ENCODE measurements at places on chromosomes 2 and 18.
A peak's percentile ranks its signal among the peaks of the same experiment; 100 is the strongest.

GRCh38 chr2:55917117-55917516 is 6.5 kb downstream of the EFEMP1 start:
- DNase-seq: no peak

- DNase-seq: no peak
Observed at GRCh38 chr2:151067658-151068369, 193.8 kb downstream of the RBM43 start.

DNA sequence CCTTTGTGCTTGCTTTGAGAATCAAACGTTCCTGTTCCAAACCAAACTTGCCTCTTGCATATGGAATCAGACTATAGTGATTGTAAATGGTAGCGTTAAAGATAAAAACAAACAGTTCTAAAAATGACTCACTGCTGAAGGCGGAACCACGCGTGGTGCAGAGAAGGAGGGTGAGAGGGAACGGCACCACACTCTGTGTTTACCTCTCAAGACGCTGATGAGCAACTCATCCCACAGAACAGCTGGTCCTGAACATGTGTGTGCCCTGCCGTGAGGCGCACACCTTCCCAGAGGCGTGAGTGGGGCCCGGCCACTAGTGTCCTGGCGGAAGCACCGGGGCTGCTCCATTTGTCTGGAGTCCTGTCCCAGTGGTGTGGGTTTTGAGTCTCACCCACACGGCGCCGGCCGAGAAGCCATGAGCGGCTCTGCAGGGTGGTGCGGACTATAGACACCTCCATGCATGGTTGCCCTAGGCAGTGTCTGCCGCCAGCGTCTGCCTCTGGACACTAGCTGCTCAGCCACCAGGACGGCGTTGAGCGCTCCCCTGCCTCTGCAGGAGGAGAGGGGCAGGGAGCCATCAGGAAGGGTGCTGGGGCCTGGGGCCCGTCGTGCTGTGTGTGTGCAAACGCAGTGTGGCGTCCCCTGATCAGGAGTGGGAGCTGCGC is 52.1 kb downstream of the NFATC1 start:
- peak; percentile 44 for DNase-seq

GRCh38 chr2:109066501-109066900 is 62.5 kb upstream of the SH3RF3 start:
- no peak for DNase-seq

DNA sequence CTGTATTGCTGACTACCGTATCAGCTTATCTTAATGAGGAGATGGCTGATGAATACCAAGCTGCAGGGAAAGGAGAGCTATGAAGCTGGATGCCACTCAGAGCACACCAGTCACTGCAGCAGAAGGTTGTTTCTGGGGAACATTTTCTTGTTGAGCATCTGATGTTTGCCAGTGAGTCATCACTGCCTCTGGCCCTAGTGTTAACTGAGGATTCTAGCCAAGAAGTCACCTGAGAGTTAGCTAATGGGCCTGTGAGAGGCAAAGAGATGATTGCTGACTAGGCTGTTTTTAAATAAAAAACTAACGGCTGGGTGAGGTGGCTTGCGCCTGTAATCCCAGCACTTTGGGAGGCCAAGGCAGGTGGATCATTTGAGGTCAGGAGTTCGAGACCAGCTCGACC is 37.9 kb downstream of the CCDC150 start:
- peak; percentile 12 for DNase-seq

DNA sequence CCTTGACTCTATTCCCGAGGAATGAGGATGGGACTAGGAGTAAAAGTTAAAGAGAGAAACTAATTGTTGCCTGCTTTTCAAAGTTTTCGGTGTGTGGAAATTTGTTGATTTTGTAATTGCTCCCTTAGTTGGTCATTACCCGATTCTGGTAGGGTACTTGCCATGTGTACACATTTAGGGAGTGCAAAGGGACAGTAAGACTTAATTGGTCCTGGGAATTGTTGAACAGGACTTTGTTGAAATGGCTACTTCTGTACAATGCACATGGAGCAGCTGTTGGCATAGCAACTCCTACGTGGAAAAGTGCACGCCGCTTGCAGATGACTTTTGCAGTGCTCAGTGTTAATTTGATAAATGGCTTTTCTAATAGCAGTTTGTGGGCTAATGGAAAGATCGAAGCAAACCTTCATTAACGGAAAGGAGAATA is 22.9 kb downstream of the EPAS1 start:
- no peak for DNase-seq

- no peak for DNase-seq
Observed at GRCh38 chr2:224970311-224970710, 72.0 kb downstream of the DOCK10 start.

- DNase-seq: peak; percentile 10
Observed at GRCh38 chr18:13051159-13051558, 60.0 kb downstream of the CEP192 start.

GRCh38 chr2:64982932-64983331 is 6.3 kb upstream of the SLC1A4 start:
- DNase-seq: no peak

DNA sequence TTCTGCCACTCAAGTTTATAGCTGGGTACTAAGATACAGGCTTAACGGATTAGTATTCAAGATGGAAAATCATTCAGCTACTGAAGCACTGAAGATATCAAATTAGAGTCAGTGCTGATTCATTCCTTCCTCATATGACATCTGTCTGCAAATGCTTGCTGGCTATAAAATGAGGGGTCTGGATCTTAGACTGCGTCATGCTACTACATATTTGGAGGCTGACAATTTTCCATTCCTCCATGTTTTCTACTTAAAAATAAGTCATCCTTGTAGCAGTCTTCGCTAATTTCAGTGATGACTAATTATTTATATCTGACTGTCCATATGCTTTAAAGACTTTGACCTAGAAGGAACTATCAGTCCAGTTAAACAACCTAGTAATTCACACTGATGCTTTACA is 233.4 kb downstream of the RIT2 start:
- DNase-seq: peak; percentile 46

DNA sequence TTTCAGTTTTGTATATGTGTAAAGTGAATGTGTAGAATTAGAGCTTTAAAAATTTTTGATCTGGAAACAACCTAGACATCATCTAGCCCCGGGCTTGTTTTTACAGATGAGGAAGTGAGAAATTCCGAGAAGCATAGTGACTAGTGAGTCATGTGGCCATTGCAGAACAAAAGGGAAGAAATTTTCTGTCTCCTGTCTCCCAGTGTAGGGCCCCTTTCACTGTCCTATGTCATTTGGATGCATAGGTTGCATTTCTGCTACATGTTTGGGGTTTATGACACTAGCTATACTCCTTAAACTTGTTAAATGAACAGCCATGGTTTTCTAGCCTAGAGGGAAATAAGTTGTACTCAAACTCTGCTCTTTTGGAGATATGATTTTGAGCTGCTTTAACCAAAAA is 84.6 kb downstream of the PLCL1 start:
- peak; percentile 74 for DNase-seq

GRCh38 chr18:2338601-2339000 is 232.7 kb downstream of the METTL4 start:
- no peak for DNase-seq

DNA sequence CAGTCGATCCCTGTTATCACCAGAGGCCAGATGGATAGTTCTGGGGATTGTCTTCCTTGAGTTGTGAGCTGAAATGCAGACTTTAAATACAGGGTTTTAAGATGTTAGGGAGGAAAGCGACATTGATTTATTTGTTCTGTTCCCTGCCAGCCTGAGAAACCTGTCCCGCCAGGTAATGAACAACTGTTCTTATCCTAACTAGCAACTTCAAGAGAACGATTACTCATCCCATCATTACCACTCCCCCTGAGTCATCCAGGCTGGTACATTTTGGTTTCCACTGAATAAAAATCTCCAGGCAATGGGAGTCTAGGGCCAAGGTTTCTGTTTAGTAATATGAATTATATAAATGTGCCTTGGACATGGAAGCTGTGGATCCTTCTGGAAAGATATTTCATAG is 131.2 kb downstream of the LYPD6B start:
- DNase-seq: no peak

GRCh38 chr2:204364860-204365535 is 180.3 kb upstream of the PARD3B start:
- no peak for DNase-seq

DNA sequence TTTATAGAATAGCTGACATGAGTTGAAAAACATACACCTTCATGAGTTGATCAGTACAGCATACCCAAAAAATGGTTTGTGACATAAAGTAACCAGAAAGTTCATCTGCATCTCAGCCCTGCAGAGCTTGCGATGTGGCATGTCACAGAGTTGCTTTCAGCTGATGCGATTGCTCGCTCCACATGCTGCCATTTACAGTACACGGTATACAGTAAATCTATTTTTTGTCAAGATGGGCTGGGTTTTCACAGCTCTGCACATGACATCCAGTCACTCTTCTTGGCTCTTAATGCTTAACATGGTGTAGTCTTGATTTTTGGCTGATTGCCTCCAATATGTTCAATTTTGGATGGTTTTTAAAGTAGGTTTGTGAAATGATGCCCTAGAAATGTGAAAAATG is 811.9 kb downstream of the SATB2 start:
- no peak for DNase-seq

DNA sequence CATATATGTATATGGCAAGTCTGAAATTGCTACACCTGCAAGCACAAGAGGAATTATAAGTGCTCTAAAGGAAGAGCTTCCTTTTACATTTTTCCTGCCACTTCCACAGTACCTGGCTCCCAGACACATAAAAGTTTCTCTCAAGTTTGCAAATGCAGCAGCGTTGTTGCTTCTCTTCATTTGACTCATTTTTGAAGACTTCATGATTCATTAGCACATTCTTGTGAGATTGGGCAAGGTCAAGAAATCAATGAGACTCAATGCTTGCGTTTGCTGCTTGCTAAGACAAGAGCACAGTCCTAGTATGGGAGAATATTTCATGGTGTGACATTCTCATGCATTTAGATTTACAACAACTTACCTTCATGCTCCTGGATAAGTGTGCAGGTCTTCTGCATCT is 42.6 kb upstream of the PDCL3 start:
- DNase-seq: no peak

GRCh38 chr2:66875941-66876462 is 441.1 kb downstream of the MEIS1 start:
- no peak for DNase-seq

GRCh38 chr2:162768656-162769055 is 69.9 kb downstream of the KCNH7 start:
- no peak for DNase-seq

- DNase-seq: no peak
Observed at GRCh38 chr2:203925512-203926158, 10.9 kb upstream of the ICOS start.

DNA sequence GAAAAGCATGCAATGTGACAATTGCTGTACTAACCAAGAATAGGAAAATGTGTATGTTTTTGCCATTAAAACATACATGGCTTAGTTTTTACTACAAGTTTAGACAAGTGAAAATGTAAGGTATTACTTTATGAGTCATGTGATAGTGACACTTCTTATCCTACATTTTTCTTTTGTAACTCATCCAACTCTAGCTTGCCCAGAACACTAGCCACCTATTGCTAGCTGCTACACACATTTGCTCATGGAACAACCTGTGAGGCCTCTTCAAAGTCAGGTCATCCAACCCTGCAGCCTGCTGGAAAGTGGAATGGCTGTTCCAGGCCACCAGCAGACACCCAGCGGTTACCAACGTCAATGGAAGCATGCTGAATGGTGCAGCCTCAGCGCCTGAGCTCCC is 1043.9 kb downstream of the TMEM182 start:
- DNase-seq: peak; percentile 25

DNA sequence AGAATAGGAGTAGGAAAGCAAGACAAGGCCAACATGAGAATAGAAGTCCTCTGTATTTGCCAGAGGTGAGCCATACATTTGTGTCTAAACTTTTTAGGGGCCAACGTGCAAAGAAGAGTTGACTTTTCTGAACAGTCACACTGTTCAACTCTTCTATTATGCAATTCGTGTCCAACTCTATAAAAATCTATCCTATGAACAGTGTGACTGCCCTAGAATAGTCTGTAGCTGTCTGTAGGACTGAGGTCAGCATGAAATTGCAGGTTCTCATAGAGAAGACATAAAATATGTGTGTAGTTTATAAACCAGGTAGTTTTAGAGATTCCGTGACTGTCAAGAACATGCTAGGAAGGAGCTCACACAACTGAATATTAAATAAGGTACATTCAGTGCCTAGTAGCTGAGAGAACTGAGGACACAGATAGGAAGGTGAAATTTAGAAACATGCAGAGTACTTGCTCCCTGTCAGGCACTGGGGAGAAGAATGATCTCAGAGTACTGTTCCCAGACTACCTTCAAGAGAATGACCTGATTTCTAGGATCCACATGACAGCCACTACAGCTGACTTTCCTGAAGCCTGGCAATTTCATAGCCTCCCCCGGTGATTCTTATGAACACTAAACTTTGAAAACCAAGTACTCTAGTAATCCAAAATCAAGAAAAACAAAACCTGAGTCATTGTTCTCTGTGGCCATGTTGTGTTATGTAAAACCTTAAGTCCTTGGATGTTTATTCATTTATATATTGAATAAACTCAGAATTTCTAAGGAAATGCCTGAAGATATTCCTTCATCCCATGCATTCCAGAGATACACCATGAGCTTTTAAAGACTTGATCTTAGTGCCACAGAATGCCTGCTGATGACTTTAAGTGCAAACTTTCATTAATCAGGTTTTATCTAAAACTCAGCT is 201.5 kb upstream of the BOD1L2 start:
- no peak for DNase-seq

DNA sequence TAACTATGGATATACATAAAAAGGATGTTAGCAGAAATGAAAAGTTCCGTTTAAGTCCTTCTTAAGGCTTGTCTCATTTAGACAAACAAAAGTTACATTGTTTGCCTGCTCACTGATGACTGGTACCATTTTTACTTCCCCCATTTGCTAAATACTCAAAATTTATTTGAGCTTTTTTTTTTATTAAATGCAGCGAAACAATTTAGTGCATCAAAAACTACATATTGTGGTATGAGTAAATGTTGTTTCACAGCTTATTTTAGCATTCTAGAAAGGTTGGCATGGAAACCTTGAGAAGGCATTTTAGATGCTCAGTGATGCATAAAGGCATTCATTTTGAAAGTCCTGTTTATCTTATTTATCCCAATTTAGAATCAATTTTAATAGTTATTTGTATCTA is 100.0 kb downstream of the MAP2 start:
- peak; percentile 23 for DNase-seq

GRCh38 chr2:175010848-175011254 is 5.7 kb upstream of the CHN1 start:
- DNase-seq: no peak

GRCh38 chr2:181462033-181462432 is 4.8 kb downstream of the ITGA4 start:
- no peak for DNase-seq
